ENCODE measurements at places on chromosomes 2 and 18.

GRCh38 chr18:53677480-53677879 lies 547.0 kb downstream of the MBD2 start:
- DNase-seq, result no peak

GRCh38 chr2:140353541-140353940 lies 1573.4 kb upstream of the NXPH2 start:
- no peak for DNase-seq

DNA sequence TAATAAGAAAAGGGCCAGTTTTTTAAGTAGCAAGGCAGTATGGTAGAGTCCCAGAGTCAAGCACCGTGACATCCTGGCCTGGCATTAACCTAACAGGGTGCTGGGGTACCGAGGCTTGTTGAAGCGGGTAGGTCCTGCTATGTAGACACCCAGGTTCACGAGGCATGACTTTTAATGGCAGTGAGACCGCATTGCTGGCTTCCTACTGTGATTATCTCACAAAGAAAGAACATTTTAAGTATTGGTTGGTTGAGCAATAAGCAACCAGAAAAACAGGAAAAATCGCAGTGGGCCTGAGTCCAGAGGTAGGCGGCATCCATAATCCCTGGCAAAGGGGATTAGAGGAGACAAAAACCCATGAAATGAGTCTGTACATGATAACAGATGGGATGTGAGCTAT lies 927.9 kb upstream of the ACVR2A start:
- no peak for DNase-seq

DNA sequence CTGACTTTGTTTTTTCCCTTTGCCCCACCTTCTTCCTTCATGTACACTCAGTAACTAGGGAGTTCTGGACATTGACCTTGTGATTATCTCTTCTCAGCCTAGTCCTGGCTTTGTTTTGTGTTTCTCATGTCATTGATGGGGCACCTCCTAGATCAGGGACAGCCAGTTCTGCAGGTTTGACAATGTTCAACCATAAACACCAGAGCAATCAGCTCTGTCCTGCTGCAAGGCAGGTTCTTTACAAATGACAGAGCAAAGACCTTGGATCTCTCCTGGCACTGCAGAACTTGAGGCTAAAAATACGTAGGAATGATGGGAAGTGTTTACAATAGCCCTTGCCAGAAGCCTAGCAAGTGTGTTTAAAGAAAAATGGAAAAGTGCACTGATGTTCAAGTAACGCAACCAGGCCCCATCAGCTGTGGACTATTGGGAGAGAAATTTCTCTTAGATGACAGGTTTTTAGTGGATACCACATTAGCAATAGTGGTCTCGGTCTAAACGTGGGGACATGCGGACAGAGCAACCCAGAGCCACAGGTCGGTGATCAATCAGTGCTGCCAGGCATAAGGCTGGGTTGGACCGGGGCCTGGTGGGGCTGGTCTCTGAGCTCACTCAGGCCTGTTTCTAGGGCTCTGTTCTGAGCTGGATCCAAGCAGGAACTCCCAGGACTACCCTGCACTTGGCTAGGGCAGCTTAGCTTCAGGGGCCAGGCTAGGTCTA lies 76.8 kb downstream of the SOWAHC start:
- DNase-seq, result no peak

DNA sequence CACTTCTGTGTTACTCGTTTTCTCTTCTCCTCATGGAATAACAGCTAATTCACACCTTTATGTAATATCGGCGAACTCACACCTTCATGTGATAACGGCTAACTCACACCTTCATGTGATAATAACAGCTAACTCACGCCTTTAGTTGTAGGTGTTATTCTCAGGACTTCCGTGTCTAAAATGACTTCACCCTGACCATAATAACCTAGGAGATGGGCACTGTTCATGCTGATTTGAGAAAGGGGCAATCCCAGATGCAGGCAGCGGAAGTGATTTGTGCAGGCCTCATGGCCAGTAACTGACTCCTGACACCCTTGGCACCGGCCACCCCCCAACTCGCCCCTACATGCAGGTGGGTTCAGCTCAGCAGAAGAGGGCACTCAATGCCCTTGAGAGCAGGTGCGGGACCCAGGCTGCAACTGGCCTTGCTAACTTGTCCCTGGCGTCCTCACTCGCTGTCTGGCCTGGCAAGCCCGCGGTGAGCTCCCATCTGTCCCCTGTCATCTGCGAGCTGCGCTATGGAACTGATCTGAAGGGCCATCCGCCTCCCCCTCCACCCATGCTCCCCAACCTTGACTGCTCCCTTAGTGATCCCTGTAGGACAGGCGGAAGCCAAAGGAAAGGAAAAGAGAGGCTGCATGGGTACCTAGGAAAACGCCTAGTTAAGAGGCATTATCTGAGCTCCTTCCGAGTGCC lies 42.6 kb upstream of the MTCL1 start:
- no peak for DNase-seq

DNA sequence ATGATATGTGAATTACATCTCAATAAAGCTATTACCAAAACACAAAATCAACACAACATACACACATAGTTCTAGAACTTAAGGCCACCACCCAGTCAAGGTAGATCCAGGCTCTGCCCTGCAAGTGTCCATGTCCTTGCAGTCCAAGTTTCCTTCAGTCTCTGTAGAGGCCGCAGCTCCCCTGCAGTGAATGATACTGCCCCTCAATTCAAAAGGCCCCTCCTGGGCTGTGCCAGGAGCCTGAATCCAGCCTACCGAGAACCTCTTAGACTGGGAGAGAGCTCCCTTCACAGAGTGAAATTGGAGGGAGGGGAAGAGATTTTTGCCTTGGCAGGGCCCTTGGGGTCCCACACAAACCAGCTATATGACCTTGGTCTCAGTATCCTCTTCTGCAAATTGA lies 42.5 kb upstream of the ATP6V1B1 start:
- DNase-seq, result no peak

GRCh38 chr2:105490956-105491355 lies 92.1 kb upstream of the FHL2 start:
- DNase-seq, result no peak

GRCh38 chr18:53755914-53756609 lies 468.4 kb downstream of the MBD2 start:
- no peak for DNase-seq

GRCh38 chr2:158134655-158135054 lies 33.0 kb downstream of the UPP2 start:
- no peak for DNase-seq

GRCh38 chr18:2970772-2971659 lies 41.9 kb downstream of the LPIN2 start:
- DNase-seq, result no peak

DNA sequence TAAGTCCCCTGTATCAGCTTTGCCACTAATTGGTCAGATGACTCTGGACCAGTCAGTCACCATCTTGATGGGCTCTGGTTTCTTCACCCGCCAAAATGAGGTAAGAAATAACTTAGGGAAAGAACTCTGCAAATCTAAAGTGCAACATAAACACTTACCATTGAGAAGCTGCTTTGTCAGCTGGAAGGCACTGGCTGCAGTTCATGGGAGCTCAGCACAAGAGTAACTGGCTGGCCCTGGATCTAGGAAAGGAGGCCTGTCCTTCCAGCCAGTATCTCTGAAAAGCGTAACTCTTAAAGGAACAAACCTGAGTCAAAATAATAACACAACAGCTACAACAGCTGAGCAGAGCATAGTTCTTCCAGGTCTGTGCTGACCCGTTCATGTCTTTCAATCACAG lies 123.9 kb downstream of the CACNB4 start:
- no peak for DNase-seq

DNA sequence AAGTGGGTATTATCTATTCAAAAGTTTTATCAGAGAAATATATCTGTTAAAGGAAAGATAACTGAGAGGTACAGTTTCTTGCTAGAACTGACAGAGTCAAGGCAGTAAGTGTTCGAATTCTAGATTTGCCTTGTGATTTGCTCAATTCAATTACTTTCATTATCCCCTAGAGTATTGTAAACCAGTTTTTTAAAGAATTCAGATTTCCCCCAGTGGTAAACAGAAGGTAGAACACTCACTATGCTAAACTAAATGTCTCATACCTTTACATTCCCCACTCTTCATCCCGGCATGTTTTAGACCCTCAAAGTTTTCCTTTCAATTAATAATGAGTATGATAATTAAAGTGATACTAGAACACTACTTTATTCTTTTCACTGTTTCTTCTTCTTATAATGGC lies 28.6 kb downstream of the TTC21B start:
- DNase-seq, result no peak

DNA sequence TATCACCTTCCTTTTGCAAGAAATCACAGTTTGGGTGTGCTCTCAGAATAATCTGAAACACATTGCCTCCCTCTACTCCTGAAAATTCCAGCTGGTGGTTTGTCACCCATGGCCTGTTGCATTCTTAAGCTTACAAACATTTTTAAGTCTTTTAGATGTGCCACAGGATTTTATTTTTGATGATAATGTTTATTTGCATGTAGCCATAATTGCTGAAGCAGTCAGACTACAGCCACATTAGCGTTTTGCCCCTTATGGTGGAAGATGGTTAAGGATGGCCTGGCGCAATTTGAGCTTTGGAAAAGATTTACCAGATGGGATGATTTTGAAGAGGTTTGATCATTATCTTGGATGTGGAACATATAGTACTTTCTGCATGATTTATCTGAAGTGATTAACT lies 439.5 kb downstream of the MEIS1 start:
- no peak for DNase-seq

DNA sequence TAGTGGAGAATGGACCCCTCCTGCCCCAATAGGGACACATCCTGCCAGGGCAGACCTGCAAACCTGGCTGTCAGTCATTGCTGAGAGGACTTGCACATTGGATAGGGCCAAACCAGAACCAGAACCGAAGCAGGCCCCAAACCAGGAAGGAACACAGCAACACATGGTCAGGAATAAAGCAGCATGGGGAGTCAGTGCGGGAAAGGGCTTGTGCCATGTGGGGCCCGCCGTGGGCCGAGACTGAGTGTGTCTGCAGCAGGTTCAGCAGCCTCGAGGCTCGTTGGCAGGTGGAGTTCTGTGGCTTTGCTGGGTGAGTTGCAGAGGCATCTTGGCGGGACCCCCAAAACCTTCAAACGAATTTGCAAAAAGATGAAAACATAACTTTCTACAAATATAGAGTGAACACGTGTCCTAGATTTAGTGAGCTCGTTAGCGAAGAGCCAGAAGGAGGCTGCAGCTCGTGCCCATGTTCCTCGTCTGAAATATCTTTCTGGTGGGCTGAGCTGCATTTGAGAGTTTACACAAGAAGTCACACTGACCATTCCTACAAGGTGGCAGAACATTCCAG lies 44.9 kb upstream of the LDLRAD4 start:
- no peak for DNase-seq

DNA sequence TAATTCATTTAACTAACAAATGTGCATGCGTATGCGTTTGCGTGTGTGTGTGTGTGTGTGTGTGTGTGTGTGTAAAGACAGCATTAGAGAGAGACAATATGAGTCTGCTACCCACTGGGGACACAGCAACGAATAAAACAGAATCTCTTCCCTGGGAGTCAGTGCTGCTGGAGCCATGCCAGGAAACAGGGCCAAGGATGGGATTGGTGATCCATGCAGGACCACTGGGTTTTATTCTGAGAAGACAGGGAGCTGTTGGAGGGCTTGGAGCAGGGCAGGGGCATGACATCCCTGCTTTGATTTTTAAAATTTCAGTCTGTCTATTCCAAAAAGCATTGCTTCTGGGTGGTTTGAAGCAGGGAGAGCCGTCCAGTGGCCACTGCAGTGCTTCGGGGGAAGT lies 62.9 kb downstream of the PDCL3 start:
- DNase-seq, result no peak

All from GM12864 (cell line).